ENCODE measurements at places on chromosomes 13 and 19.

DNA sequence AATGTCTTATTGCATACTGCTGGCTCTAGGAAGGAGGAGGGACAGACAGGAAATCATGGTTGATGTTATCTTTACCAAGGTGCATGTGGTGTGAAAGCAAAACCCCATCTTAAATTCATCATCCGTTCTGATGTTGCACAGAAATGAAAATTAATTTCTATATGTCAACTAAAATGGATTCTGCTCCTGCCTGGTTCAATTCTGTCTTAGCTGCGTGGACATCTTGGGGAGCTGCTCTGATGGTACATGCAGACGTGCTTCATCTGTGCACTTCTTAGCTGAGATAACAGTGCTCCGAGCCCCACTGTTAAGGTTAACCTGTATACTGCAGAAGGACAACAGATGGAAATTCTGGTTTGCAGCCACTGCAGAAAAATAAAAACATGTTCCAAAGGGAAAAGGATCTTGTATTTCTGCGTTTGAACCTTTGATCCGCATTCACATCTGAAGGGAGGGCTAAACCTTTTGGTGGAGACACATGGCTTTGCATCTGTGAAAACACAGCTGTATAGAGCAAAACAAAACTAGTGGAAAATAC, 155.6 kb downstream of the TM9SF2 start:
- no peak for DNase-seq

- DNase-seq = no peak
These were observed 9.3 kb downstream of the MAP3K10 start for GRCh38 chr19:40200341-40201099.

DNA sequence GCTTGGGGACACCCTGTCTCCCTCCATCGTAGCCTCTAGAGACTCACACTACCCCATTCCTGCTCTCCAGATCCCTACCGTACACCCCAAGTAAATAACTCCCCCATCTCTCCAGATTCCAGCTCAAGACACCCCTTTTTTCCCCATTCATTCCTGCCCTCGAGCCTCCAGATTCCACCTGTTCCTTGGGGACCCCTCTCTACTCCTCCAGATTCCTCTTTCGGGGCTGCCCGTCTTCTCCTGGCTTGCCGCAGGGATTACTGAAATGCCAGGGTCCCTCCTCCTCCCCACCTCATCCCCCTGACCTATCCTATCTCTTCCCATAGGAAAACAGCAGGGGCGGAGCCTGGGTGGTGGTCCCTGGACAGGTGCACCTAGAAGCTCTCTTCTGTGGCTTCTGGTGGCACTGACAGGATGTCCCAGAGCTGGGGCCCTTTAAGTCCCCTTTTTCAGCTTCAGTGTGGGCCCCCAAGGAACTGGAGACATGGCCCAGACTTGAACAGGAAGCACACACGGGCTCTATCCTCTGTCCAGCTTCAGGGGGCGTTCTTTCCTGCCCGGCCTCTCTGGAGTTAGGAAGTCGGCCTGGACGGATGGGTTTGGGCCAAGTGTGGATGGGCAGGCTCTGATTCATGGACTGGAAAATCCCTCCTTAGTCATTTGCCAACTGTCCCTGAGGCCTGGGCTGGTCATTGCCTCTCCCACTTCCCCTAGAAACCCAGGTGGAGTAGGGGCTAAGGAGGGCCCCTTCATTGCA, 1.2 kb downstream of the ZSWIM4 start:
- no peak for DNase-seq

GRCh38 chr13:98846521-98846920, 94.0 kb upstream of the SLC15A1 start:
- peak; percentile 61 for DNase-seq

GRCh38 chr13:22940736-22941135, 240.0 kb upstream of the SGCG start:
- DNase-seq = no peak

GRCh38 chr19:38650911-38651584, 3.6 kb downstream of the ACTN4 start:
- DNase-seq = no peak

GRCh38 chr13:98731925-98732324, 20.5 kb downstream of the SLC15A1 start:
- DNase-seq = no peak

DNA sequence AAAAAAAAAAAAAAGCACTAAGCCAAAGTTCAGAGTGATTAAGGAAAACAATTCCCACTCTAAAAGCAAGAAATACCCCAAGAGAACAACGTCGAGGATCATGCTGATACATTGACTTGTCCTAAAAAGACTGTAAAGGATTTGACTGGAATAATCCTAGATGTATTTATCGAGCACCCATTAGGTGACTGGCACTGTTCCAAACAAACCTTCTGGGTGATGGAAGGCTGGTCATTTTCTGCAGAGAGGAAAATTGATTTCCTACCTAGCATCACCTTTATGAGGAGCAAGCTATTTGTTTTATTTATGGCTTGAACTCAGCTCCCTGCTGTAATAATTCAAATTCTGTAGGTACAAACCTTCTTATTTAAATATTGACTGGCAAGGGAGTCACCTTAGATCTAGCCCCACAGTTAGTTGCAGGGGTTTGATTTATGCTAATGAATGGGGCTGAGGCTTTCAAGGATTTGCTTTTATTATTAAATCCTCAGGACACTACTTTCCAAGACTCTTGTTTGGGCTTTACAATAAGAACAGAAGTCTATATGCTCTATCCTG, 471.0 kb downstream of the OLFM4 start:
- DNase-seq = peak; percentile 49

- DNase-seq = no peak
These were observed 34.4 kb downstream of the LMO7 start for GRCh38 chr13:75670496-75670895.

- peak; percentile 32 for DNase-seq
These were observed 693 bp downstream of the RFXAP start for GRCh38 chr13:36819739-36820090.

DNA sequence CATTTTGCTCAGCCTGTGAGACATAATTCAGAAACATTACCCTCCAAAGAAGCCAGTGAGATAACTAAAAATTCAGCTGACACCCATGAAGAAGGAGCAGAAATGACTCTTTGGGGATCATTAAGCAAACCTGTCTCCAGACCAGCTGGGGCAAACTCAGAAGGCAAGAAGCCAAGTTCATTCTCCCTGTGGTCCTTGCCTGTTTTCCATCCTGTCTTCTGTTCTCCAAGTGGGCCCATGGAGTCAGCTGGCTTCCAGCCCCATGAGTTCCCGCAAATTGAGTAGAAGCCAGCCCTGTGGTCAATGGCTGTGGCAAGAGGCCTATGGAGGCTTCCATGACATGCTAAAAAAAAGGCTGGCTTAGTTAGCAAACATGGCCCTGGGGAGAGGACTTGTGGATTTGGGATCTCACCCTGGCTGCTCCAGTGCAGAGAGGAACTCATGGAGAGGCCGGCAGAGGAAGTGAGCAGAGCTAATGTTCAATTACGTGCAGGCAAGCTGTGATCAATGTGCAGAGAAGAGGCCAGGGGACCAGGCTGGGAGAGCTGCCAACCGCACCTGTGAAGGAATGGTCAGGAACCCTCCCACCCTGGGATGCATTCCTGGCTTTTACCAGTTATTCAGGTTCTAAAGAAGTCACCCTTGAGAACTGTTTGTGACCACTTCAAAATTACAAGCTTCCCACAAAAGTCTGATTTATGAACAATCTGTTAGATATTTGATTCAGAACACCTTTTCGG, 229.1 kb downstream of the TSHZ3 start:
- DNase-seq = no peak

- no peak for DNase-seq
These were observed 128.4 kb downstream of the SHISA2 start for GRCh38 chr13:25923217-25924085.

- no peak for DNase-seq
These were observed 49.5 kb upstream of the TPM4 start for GRCh38 chr19:16026756-16027155.

DNA sequence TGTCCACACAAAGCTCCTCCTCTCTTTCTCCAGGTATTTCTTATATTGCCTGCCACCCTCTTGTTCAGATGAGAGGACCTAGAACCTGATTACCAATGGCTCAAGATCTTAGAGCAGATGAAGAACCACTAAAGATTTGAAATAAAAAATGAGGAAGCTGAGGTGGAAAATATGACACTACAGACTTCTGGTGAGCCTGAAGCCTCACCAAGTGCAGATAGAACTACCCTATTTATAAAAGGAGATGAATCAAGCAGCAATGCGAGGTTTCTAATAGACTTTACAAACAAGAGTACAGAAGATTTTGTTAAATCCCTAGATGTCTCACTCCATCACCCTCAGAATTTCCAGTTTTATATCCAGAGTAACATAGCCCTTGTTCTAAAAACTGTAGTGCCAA, 345.8 kb downstream of the TBC1D4 start:
- no peak for DNase-seq

GRCh38 chr13:72504131-72504841, 223.1 kb downstream of the MZT1 start:
- no peak for DNase-seq
